Brain (organoid and tissue), 16 donors: ENCODE measurements at places on chromosomes 1 and 21.

GRCh38 chr1:212716161-212716560 lies 16.5 kb upstream of the BATF3 start:
- no peak for DNase-seq

- no peak for DNase-seq
Measured at GRCh38 chr1:220921498-220921897, 42.3 kb downstream of the HLX start.

DNA sequence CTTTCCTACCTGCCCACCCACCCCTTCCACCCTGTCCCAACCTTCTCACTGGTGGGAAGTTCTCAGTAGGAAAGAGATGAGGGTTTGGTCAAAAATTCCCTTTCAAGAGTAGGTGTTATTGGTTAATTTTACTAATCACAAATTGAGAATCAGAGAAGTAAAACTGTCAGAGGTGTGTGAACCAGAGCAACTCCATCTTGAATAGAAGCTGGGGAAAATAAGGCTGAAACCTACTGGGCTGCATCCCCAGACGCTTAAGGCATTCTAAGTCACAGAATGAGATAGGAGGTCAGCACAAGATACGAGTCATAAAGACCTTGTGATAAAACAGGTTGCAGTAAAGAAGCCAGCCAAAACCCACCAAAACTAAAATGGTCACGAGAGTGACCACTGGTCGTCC lies 11.5 kb downstream of the PLA2G2D start:
- DNase-seq = no peak

DNA sequence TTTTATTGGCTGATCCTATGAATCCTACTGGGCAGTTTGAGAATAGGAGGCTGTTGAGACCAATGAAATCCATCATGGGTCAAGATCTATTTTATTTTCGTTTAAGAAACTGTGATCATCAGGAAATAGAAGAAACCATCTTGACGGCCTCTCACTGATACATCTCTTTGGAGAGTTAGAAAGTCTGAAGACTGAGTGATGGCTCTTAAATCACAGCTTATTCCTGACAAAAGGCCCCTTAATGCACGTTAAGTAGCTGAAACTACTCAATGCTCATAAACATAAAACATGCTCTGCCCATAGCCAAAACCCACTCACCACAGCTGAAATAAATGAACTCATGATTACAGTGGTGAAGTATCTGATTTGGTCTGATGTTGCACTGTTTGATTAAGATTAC lies 784.5 kb upstream of the NEGR1 start:
- DNase-seq = no peak

GRCh38 chr1:56185493-56185892 lies 393.9 kb downstream of the PLPP3 start:
- no peak for DNase-seq

DNA sequence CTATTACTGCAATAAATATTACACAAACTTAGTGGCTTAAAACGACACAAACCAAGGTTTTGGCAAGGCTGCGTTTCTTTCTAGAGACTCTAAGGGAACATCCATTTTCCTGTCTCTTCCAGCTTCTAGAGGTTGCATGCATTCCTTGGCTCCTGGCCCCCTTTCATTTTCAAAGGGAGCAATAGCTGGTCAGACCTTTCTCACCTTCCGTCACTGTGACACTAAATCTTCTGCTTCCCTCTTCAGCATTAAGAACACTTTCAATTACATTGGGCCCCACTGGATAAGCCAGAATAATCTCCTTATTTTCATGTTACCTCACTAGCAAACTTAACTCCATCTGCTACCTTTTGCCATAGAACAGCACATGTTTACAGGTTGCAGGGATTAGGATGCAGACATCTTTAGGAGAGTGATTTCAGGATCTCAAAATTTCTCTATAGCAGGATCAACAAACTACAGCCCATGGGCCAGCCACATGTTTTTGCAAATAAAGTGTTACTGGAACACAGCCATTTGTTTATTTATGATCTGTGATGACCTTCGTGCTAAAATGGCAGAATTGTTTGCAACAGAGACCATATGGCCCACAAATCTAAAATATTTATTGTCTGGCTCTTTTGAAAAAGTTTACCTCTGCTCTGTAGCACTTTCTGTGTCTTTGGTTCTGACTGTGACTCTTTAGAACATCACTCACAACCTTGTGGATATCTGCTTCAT lies 221.5 kb upstream of the SGIP1 start:
- peak; percentile 14 for DNase-seq

- DNase-seq = peak; percentile 93
Measured at GRCh38 chr1:89820422-89821321, at the start of gene LRRC8D. Gene LRRC8D (plus strand): TSS chr1:89821032. CDS start chr1:89933069, 112,037 bp downstream.

DNA sequence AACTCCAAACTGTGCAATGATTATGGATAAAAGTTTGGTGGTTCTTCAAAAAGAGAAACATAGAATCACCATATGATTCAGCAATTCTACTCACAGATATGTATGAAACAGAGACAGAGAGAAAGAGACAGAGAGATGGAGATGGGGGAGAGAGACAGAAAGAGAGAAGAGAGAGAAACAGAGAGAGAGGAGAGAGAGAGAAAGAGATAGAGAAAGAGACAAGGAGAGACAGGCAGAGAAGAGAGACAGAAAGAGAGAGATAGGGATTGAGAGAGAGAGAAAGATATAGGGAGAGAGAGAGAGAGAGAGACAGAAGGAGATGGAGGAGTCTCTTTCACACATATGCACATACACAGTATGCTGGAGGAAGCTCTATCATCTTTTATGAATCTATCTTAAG lies 87.8 kb downstream of the DISC1 start:
- no peak for DNase-seq

DNA sequence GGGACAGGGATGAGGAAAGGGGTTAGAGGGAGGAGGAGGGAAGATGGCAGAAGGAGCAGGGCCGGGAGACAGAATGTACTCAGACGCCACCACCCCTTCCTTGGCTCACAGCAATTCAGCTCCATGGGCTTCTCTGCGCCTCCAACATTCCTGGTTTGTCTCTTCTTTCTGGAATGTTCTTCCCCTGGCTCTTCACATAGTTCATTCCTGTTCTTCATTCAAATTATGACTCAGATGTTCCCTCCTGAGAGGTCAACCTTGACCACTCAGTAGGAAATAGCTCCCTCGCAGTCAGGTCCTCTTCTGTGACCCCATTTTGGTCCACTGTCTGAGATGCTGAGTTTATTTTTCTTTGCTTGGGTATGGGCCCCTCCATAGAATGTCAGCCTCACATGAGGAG lies 203.2 kb downstream of the C1orf94 start:
- no peak for DNase-seq

GRCh38 chr1:154276797-154277196 lies 4.4 kb downstream of the HAX1 start:
- no peak for DNase-seq

- DNase-seq = no peak
Measured at GRCh38 chr1:24228311-24228710, 41.2 kb upstream of the IFNLR1 start.

GRCh38 chr21:41815652-41816582 lies 49.1 kb upstream of the RIPK4 start:
- DNase-seq = no peak

GRCh38 chr1:1361233-1361981 lies 3.1 kb upstream of the MXRA8 start:
- DNase-seq = no peak

GRCh38 chr1:159900086-159900680 lies at the start of gene CFAP45:
Gene CFAP45 (minus strand): TSS chr1:159900165. CDS start chr1:159900098, 67 bp downstream.
- DNase-seq = peak; percentile 61

- peak; percentile 67 for DNase-seq
Measured at GRCh38 chr1:69914976-69915765, 290.2 kb downstream of the LRRC40 start.

GRCh38 chr1:10054465-10054864 lies 21.7 kb downstream of the UBE4B start:
- no peak for DNase-seq

DNA sequence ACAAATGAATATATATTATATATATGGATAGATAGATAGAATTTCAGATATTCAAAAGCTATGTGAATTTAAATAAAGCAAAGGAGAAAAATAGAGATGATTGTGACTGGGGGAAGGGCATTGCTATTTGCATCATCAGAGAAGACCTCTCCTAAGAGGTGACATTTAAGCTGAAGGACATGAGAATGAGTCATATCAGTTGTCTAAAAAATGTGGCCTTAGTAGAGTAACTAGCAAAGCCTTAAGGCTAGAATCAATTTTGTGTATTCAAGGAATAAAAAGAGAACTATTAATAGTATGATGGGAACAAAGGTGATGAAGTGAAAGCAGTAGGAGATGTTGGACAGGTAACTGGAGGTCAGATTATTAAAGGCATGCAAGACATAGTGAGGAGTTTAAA lies 34.8 kb upstream of the SLC35F3 start:
- DNase-seq = no peak

GRCh38 chr1:65971547-65971946 lies 178.9 kb downstream of the PDE4B start:
- no peak for DNase-seq

DNA sequence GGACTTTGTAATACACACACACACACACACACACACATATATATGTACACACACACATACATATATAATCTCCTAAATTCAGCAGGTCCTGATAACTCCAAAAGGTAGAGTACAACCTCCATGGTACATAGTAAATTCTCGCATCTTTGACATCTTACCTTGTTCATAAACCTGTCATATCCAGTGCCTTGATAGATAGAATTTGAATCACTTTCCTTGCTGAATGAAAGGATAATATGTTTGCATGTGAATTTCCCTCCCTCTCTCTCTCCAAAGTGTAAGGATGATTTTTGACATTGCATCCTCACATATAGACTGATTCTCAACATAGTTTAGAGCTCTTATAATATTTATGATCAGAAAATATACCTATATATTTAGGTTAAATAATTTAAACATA lies 567.1 kb upstream of the ADGRL2 start:
- DNase-seq = no peak

DNA sequence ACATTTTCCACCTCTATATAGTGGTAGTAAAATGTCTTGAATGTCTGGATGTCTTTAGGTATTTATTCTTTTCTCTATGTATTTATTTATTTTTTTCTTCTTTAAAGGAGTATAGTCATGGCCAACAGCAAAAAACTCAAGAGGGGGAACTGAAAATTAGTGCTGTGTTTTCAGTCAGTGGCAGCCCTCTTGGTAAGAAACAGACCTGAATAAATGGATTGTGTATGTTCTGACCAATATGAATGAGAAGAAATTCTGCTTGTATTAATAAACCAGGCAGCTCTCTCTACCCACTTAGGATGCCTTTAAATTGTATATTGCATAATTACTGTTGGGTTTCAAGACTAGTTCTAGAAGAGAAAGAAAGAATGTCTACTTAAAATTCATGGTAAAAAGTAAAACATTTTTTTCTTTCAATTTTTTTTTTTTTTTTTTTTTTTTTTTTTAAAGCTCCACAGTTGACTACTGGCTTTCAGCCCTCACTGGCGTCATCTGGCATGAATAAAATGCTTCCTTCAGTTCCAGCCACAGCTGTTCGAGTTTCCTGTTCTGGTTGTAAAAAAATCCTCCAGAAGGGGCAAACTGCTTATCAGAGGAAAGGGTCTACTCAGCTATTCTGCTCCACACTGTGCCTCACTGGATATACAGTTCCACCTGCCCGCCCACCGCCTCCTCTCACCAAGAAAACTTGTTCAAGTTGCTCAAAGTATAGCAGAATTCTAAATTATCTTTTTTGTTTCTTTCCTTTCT lies 101.6 kb downstream of the ZMYM4 start:
- DNase-seq = peak; percentile 66

DNA sequence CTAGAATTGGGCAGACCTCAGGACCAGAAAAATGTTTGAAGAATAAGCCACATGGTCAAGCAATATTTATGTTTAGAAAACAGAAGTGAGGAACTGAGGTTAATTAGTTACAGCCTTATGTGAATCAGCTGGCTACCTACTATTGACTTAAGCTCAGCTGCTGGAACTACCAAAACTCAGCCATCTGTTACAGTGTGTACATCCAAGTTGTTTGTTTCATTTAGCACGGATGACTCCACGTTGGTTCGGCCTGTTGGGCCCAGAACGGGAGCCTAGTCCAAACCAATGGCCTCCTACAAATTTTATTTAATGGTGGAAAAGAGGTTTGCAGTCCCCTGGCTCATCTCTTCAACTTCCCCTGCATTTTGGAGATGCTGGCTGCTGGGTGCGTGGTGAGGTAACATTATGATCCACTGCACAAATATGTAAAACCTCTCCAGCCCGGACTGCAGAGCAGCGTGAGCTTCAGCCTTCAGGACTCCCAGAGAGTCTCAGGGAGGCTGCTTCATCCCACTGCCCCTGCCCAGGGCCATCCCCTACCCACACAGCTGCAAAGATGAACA lies 143.4 kb downstream of the ZZZ3 start:
- DNase-seq = no peak

GRCh38 chr1:154087574-154087973 lies 67.3 kb downstream of the NUP210L start:
- DNase-seq = no peak

DNA sequence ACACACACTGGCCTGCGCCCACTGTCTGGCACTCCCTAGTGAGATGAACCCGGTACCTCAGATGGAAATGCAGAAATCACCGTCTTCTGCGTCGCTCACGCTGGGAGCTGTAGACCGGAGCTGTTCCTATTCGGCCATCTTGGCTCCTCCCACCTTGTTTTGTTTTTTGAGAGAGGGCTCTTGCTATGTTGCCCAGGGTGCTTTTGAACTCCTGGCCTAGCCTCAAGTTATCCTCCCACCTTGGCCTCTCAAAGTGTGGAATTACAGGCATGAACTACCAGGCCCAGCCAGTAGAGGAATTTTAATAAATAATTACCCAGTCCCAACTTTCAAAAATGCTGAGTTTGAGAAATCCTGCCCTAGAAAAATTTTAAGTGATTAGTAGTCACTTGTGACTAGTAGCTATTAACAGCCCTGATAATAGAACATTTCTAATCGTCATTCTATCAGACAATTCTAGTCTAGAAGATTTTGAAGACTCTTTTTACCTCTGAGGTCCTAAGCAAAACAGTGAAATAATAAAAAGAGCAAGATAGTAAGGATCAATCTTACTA lies 30.9 kb upstream of the SLC35D1 start:
- no peak for DNase-seq

DNA sequence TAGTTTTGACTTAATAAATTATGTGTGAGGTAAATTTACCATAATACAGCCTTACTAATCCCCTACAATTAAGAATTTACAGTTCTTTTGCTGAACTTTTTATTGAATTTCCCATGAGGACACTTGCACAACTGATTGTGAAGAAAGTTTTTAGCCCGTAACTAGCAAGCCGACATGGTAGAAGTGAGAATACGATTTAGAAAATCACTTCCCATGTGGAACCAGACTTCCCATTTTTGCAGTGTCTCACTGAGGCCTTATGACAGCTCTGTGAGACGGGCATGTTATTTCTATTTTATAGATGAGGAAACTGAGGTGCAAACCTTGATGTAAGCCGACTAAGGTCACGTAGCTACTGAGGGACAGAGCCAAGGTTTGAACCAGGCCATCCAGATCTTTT lies 32.5 kb upstream of the LMO4 start:
- DNase-seq = no peak

- DNase-seq = no peak
Measured at GRCh38 chr1:62810420-62811274, 26.7 kb downstream of the ATG4C start.

DNA sequence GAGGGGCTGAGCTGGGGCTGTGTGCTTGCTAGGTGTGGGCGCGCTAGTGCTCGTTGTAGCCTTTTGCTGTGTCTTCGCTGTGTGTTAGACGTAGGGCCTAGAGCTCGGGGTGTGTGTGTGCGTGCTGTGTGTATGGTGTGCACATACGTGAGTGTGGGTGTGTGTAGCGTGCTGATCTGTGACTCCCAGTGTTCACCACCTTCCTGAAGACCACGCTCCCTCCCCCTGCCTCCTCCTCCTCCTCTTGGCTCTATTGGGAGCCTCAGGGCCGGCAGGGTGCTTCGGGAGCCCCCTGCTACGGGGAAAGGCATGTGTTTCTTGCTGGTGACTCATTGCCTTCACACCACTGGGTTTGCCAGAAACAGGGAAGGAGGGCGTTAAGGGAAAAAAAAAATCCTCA lies 9.4 kb upstream of the KCNC4 start:
- no peak for DNase-seq
